ENCODE measurements at places on chromosomes 2 and 18. TPM values are rescaled to one million over a fixed set of nuclear protein-coding genes. Genes with fewer than 3 reads are reported as not detected.

ATOH8 gene
- total RNA-seq, result not detected

MC2R gene
- not detected for total RNA-seq

GRCh38 chr18:38427736-38428135 lies 862.1 kb upstream of the CELF4 start:
- H3K27ac ChIP-seq, result no peak overlapping the region
- H3K4me3 ChIP-seq, result no peak overlapping the region
- no peak for DNase-seq
- no peaks in the 10 kb centered on the region for H3K27me3 ChIP-seq

- DNase-seq, result no peak
- no peak overlapping the region for H3K27ac ChIP-seq
- H3K27me3 ChIP-seq, result no peaks in the 10 kb centered on the region
- H3K4me1 ChIP-seq, result peaks cover 25% of the 10 kb centered on the region
These were observed 2.0 kb downstream of the GTF3C2 start for GRCh38 chr2:27354597-27354927.

DNA sequence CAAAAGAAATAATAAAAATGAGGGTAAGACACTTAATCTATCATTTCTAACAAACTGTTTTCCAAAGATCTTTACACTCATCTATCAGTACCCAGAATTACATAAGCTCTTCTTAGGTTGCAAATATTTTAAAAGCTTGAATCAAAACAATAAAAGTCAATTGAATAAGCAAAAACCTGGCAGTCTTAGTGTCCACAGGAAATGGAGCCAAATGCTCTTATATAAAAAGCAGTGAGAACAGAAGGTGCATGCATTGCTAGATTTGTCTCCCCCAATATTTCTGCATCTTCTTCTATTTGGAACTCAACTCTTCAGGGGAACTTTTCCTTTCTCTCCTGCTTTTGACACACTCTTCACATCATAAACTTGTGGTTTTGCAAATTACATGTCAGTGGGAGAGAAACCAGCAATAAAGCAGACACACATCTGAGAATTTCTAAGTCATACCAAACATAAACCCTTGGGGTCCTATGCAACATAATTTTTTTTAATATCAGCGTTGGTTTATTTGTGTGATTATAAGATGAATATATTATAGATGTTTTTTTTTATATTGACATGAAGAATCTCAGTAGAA lies 343.9 kb upstream of the ACVR2A start:
- peaks cover 12% of the 10 kb centered on the region for H3K4me1 ChIP-seq
- H3K27me3 ChIP-seq, result no peaks in the 10 kb centered on the region
- H3K4me3 ChIP-seq, result no peak overlapping the region
- H3K27ac ChIP-seq, result no peak overlapping the region
- H3K36me3 ChIP-seq, result no peaks in the 10 kb centered on the region

GRCh38 chr2:172200495-172201085 lies 97.9 kb upstream of the DLX2 start:
- no peak overlapping the region for H3K27ac ChIP-seq
- no peak overlapping the region for H3K4me3 ChIP-seq
- H3K27me3 ChIP-seq, result no peaks in the 10 kb centered on the region
- peak; percentile 34 for DNase-seq
- H3K4me1 ChIP-seq, result no peaks in the 10 kb centered on the region
